Left ventricle myocardium superior (tissue), 1 donor: ENCODE measurements at places on chromosomes 4 and X. TPM values are rescaled to one million over a fixed set of nuclear protein-coding genes. Genes with fewer than 3 reads are reported as not detected.

TAF1 gene
- 15.8 TPM for total RNA-seq

OTC gene
- total RNA-seq = not detected

HSFX2 gene
- not detected for total RNA-seq

ADAMTS3 gene
- 0.42 TPM for total RNA-seq

TIMM17B gene
- 77.9 TPM for total RNA-seq
